ENCODE measurements at places on chromosomes 2 and 18.

- no peak for DNase-seq
These were observed 429 bp downstream of the C2orf76 start for GRCh38 chr2:119366161-119366648.

DNA sequence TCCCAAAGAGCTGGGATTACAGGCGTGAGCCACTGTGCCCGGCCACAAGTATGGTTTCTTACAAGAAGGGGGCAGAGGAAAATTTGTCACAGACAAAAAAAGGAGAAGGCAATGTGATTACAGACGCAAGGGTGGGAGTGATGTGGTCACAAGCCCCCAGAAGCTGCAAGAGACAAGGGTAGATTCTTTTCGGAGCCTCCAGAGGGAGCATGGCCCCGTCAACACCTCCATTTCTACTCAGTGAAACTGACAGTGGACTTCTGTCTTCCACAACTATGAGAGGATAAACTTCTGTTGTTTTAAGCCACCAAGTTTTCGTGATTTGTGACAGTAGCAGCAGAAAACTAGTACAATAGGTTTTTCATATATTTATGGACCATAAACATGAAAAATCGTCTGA is 2.1 kb upstream of the TCF7L1 start:
- DNase-seq: no peak

DNA sequence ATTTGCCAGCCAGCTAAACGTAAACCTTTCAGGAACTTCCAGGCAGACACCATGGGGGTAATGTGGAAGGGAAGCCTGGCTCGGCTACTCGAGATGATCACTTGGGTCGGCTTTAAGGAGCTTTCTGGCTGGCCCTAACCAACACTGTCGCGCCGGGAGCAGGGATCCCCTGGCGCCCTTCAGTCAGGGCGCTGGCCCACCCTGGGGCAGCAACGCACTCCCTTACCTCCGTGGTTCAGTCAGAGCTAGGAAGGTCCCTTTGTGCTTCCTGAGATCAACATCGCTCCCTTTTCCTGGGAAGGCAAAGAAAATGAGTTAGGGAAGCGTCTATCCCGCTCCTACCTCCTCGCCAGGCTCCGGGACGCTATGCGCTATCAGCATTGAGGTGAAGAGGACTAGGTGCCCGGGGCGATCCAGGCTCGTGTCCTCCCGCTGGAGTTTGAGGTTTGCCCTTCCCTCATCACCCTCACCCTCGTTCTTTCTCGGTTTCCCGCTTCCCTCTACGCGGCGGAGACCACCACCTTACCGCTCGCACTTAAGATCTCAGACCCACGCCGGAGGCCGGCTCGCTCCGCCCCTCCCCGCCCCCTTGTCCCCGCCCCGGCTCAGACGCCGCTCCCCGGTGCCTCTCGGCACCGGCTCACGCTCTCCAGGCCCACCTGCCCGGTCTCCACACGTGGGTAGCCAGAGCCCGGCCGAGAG is 449 bp upstream of the ATRAID start:
- DNase-seq: no peak

DNA sequence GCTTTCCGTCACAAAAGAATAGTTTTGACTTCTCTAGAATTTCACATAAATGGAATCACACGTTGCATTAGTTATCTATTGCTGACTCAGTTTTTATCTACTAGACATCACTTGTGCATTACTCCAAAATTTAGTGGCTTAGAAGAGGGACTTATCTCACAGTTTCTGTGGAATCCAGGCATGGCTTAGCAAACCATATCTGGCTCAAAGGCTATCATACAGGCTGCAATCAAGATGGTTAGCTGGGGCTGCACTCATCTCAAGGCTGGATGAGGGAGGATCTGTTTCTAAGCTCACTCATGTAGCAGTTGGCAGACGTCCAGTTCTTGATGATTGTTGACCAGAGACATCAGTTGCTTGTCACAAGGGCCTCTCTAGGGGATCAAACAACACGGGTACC is 6.6 kb upstream of the DSC3 start:
- peak; percentile 85 for DNase-seq

DNA sequence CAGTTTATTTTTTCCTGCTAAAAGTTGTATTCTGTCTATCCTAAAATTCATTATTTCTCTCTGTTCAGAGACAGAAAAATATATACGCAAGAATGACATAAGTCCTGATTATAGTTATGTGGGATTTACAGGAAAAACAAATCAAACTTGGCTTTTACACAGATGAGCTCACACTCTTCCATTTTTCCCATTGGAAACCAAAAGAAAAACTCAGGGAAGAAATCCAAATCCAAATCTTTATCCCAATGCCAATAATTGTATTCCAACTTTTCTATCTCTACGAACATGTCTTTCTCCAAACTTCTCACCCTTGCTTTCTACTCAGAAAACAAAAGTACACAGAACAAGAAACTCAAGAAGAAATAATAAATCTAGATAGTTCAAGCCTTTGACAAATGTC is 249.1 kb upstream of the TMEFF2 start:
- DNase-seq: no peak

GRCh38 chr2:74558284-74559230 is 4.0 kb downstream of the DOK1 start:
- no peak for DNase-seq

- no peak for DNase-seq
These were observed 241.1 kb upstream of the LRRTM1 start for GRCh38 chr2:80545420-80546210.

Data from NCI-H1105 (cell line).